ENCODE measurements at places on chromosomes 7 and 10. TPM values are rescaled to one million over a fixed set of nuclear protein-coding genes. Genes with fewer than 3 reads are reported as not detected.

GRCh38 chr7:100568896-100569844 is 4.5 kb downstream of the SAP25 start:
- peak; percentile 71 for DNase-seq

- DNase-seq = no peak
These were observed 43.1 kb downstream of the MBL2 start for GRCh38 chr10:52729271-52730104.

- no peak for DNase-seq
These were observed 95.7 kb upstream of the PALS2 start for GRCh38 chr7:24477398-24478136.

DNA sequence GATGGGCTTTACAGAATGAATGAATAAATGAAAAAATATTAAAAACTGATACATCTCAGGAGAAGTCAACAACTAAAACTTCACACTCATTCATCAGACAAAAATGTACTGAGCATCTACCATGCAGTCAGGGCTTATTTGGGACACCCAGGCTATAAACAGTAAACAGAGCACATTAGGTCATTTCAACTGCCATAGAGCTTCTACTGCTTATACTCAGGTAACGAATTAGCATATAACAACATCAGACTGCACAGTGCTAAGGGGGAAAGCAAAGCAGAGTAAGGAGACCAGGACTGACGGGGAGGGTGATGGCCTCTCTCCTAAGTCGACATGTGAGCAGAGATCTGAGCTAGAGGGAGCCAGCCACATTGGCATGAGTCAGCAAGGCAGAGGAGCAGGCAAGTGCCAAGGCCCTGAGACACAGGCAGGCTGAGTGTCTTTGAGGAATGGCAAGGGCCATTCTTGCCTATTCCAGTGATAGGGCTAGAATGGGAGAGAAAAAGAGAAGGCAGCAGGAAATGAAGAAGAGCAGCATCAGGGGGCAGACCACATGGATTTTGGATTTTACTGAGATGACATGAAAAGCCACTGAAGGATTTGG is 528.9 kb downstream of the PARD3 start:
- no peak for DNase-seq

DNA sequence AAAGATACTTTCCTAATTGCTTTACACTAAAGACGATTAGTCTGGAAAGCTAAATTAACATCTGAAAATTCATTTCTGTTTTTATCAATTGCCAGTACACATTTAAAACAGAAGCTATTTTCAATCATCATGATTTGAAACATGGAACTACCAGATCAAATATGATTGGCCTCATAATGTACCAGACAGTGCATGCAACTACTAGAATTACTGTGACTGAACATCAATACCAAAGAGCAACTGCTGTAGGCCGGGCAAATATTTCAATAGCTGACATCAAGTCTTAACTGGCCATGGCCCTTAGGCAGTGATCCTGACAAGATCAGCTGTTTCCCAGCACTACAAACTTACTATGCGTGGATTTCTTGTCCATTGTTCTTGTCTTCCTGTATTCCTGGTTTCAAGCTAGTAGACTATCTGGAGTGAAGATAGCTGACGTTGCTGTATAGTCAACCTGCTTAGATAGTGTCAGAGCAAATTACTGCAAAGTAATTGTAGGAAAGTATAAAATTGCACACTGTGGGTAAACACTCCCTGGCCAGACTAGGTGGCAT is 21.7 kb upstream of the WNT16 start:
- no peak for DNase-seq

DNA sequence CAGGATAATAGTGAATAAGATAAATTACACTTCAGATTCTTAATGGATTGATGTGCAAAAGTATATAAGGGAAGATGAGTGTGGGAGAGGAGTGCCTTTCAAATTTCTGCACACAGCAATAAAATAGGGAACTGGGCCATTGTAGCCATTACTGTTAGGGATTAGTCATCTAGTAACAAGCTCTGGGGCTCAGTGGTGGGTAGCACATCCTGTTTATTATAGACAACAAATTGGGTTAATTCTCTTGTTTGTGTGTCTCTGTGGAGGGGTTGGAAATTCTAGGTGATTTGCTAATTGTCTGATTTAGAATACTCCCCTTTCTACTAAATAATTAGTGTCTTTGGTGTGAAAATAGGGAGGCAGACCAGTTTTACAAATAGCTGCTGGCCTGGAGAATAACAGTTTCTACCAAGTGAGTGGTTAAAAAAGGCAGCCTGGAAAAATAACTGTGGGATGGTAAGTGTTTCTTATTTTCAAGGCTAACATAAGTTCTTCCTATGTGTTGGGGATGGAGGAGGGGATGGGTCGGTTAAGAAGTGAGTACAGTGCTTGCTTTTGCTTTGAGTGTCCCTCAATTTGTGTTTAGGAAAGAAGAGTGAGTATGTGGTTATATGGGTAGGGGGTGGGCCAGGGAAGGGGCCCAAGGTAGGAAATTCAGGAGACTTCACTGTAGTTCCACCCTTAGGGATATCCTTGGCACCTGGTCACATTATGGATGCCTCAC is 43.3 kb upstream of the TMEM248 start:
- DNase-seq = no peak

- DNase-seq = no peak
These were observed 26.1 kb downstream of the PRKCQ start for GRCh38 chr10:6553937-6554336.

The PON2 gene
- total RNA-seq = 38.9 TPM

The APBB1IP gene
- total RNA-seq = 3.3 TPM

The HTR5A gene
- total RNA-seq = not detected

The RGS10 gene
- 4.8 TPM for total RNA-seq

Measured in Right ventricle myocardium superior (tissue), 1 donor.